ENCODE measurements at places on chromosomes 2 and 18.

DNA sequence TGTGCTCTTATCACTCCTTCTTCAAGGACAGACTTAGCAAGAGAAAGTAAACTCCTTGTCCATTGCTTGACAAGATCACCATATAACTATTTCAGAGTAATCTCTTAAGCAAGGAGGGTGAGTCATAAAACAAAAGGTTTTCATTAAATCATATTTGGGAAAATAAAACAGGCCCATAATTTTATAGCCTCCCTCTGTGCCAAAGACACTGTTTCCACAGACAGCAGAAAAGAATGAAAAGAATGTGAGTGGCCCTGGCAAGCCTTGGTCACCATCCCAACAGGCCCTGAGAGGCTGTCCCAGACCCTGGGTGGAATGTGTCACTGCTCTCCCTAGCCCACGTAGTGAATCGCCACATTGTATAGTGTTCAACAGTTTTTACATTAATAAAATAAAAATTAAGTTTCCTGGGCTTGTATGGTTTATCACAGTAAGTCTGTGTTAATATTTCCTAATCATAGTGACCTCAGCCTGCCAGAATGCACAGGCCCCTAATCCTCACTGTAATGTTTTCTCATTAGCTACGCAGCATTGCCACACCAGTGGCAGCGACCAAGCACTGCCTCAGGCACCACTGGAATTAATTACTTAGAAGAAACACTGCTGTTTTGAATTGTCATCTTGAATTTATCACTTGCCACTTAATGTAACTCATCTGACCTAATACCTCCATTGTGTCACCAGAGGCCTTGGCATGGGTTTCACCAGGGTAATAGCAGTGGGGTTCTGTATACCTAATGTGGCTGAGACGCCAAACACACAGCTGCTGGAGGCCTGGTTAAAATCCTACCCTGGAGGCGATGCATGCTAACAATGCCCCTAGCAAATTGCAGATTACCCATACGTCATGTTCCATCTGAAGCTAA is 401.9 kb downstream of the LNPK start:
- no peak for DNase-seq

- DNase-seq: no peak
Measured at GRCh38 chr2:12304564-12305171, 412.1 kb upstream of the TRIB2 start.

DNA sequence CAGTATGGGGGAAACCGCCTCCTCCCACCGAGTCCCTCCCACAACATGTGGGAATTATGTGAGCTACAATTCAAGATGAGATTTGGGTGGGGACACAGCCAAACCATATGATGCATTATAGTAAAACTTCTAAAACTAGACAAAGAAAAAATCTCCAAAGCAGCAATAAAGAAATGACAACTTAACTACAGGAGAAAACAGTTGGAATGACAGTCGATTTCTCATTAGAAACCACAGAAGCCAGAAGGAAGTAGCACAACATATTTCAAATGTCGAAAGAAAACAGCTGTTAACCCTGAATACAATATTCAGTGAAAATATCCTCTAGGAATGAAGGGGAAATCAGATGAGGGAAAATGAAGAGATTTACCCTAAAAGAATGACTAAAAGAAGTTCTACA is 53.5 kb upstream of the TCF4 start:
- DNase-seq: no peak

GRCh38 chr2:29990129-29990528 is 68.7 kb upstream of the ALK start:
- DNase-seq: no peak

- DNase-seq: no peak
Measured at GRCh38 chr2:143347271-143347695, 218.1 kb downstream of the ARHGAP15 start.

DNA sequence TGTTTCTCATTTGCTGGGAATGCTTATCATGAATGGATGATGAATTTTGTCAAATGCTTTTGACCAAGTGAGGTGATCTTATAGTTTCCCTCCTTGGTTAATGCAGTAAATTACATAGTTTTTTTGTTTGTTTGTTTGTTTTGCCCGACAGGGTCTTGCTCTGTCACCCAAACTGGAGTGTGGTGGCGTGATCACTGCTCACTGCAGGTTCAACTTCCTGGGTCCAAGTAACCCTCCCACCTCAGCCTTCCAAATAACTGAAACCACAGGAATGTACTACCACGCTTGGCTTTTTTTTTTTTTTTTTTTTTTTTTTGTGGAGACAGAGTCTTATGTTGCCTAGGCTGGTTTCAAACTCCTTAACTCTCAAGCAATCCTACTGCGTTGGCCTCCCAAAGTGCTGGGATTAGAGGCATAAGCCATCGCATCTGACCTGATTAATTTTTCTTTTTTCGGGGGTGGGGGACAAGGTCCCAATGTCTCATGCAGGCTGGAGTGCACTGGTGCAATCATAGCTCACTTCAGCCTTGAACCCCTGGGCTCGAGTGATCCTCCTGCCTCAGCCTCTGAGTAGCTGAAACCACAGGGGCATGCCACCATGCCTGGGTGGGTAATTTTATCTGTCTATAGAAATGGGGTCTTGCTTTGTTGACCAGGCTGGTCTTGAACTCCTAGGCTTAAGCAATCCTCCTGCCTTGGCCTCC is 48.6 kb downstream of the SMAD2 start:
- no peak for DNase-seq

DNA sequence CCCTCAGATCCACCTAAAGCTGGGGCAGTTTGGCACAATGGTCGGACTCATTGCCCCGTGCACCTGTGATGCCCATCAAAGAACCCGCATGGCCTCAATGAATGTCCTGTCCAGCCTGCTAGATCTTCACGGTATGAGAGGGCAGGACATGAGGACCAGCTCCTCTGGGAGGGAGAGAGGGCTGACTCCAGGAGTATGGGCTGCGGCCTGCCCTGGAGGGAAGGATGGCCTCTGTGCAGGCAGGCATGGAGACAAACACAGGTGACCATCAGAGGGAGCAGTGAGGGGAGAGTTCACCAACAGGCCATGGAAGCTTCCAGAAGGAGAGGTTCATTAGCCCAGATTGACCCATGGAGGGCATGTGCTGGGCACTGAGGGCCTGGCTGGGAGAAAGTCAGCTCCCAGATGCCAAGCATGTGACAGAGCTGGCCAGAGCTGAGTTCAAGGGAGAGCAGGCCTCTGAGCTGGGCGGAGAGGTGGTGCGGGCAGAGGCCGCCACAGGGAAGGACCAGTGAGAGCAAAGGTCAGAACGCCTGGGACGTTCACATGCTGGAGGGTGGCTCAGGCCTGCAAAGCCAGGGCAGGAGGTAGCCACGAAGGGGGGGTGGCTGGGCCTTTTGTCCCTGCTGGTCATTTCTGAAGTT is 36.2 kb downstream of the HJURP start:
- no peak for DNase-seq

- DNase-seq: no peak
Measured at GRCh38 chr2:88239781-88240180, 69.6 kb downstream of the THNSL2 start.
